ENCODE measurements at places on chromosomes 1 and 21.
A peak's percentile ranks its signal among the peaks of the same experiment; 100 is the strongest.

DNA sequence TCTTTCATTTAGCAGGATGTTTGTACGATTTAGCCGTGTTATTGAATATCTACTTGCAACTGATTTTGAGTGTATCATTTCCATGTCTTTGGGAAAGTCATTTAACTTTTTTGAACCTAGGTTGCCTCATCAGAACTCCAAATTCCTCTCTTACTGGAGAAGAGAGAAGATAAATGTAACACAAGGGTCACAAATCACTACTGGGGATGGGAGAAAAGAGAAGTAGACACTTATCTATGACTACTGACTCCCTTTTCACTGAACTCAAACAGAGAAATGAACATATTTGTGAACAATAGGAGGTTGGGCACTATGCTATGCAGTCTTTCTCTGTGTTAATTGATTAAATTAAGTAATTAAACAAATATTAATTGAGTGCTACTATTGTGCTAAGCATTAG is 42.2 kb downstream of the TENT5C start:
- no peak for DNase-seq

GRCh38 chr1:28518745-28519341 is 13.0 kb downstream of the RCC1 start:
- peak; percentile 71 for DNase-seq

DNA sequence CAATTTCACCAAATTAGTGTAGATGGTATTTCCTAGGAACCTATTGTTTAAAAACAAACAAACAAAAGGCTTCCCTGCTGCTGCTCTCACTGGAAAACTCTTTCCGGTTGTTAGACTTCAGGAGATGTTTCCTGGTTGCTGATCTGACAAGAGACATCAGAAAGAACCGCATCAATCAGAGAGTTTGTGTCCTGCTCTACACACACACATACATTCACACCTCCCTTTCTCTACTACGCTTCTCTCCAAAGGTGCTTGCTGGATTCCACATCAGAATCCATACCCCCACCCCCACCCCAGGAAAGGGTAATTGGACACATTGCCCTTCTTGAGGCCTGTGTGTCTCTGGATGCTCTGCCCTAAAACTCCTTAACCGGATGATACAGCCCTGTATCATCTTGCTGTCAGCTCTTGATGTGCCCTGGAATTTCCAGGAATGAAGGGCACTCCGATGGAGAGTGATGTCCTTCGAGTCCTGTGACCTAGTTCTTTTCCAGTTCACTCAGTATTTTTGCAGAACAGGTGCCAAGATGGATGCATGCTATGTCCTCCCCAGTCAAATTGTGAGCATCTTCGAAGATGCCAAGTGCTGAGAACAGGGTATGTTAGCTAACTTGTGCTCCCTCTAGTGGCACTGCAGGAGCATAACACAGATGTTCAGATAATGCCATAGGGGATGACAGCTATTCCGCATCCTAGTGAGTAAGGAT is 113.7 kb upstream of the SLC35F3 start:
- DNase-seq: peak; percentile 69

- no peak for DNase-seq
Observed at GRCh38 chr1:115530407-115530806, 111.4 kb upstream of the VANGL1 start.

DNA sequence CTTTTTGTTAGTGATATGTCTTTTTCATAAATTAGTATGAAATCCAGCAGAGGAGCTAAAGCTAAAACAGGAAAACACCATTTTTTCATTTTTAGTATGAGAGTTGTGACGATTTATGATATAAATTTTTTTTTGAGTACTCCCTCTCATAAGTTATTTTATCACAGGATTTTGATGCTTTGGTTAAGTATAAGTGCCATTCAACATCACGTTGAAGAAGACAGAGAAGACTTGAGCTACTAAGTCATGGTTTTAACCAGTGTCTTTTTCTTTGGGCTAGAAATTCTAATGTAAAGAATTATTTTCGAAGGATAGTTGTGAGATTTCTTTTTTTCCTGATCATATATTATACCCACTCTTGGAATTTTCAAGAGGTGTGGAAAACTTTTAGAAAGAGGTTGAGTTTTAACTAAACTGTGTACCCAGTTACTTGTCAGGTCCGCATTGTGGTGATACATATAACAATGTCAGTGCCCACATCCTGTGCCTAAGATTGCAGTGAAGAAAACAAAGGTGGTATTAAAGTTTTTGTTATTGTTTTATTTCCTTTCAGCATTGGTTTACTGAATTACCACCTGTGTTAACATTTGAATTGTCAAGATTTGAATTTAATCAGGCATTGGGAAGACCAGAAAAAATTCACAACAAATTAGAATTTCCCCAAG is 93.8 kb downstream of the USP25 start:
- no peak for DNase-seq

DNA sequence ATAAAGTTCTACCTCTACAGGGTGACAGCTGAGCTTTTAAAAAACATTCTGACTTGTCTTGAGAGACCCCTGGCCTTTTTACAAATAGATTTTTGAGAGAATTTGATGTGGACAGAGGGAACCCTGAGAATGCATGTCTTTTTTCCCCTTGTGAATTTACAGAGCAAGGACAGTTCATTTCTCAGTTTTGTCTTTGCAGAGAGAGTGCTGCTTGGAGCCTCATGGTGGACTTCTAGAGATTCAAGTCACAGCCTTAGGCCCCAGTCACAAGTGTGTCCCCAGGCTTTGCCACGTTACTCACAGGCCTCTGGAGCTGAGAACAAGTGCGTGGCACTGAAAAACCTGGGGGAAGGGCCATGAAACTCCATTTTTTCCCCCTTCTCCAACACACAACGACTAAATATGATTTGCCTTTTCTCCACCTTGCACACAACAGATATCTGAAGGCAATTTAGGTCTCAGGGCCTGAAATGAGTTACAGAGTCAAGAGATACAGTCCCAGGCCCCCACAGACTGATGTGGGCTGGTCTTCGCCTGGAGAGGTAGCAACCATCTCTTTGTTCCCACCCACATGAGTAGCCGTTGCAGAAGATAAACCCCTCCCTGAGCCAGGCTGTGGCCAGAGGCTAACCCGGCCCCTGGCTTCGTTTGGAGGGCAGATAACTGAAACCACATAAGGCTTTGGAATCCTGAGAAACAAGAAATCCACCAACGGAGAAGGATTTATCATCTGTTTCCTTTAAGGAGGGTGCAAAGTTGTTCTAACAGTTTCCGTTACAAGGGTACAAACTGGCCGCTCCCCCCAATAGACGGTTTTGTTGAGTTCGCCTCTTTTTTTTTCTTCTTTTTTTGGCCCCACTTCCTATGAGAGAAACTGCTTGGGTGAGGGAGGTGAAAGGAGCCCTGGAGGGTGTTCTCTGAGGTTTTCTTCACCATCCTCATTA is 1.0 kb upstream of the PIGV start:
- DNase-seq: peak; percentile 42

DNA sequence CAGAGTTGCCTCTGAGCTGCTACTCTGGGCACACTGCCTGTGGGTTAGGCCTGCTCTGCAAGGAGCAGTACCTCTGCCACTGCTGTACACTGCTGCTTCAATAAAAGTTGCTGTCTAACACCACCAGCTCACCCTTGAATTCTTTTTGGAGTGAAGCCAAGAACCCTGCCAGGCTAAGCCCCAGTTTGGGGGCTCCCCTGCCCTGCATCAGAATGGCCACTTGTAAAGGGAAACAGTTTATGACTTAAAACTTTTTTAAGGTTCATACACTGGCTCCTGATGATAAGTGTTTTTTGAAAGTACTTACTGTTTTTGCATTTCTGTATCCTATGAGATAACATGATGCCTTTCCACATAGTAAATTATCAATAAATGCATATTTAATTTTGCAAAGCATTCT is 310.0 kb downstream of the LMO4 start:
- DNase-seq: no peak

- no peak for DNase-seq
Observed at GRCh38 chr1:228727681-228728171, 7.6 kb upstream of the RHOU start.

GRCh38 chr1:218479436-218480115 is 134.4 kb downstream of the TGFB2 start:
- no peak for DNase-seq

- no peak for DNase-seq
Observed at GRCh38 chr1:245386297-245386971, 231.6 kb downstream of the KIF26B start.

DNA sequence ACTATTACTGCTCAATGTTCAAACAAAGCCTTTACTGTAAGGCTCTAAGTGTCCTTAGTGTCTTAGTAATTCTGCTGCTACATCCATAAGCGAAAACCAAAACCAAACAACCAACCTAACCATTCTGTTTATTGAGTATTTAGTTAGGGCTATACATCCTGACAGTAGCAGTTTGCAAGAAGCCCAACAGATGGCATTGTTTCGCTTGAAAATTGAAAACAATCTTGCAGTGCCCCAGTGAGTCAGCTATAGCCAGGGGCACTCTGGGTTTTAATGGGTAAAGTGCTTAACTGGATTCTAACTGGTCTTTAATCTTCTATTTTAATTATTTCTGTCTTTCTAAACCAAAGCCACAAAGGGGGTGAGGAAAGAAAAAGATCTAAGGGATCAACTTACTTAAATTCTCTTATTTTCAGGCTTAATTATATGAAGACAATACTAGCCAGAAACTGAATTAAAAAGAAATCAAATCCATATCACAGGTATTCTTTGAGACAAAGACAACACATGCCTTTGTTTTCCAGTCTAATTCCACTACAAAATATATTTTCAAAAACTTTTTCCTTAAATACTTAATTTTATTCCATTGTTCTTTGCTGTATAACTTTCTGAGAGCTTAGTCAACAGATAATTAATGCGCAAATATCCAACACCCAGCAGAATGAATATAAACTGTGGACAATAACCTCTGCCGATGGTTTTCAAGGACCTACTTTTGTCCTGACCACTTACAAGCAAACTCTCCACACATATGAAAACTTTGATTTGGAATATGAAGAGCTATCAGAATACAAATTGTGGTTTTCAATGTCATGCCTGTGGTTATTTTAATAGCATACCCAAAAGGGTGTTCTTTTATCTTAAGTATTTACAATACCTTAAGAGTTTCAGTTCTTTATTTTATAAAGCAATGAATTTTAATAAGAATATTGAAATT is 15.2 kb downstream of the POGZ start:
- DNase-seq: peak; percentile 83

- DNase-seq: peak; percentile 47
Observed at GRCh38 chr1:59879574-59879973, 47.0 kb downstream of the CYP2J2 start.

GRCh38 chr1:91753878-91754277 is 132.1 kb downstream of the TGFBR3 start:
- no peak for DNase-seq

DNA sequence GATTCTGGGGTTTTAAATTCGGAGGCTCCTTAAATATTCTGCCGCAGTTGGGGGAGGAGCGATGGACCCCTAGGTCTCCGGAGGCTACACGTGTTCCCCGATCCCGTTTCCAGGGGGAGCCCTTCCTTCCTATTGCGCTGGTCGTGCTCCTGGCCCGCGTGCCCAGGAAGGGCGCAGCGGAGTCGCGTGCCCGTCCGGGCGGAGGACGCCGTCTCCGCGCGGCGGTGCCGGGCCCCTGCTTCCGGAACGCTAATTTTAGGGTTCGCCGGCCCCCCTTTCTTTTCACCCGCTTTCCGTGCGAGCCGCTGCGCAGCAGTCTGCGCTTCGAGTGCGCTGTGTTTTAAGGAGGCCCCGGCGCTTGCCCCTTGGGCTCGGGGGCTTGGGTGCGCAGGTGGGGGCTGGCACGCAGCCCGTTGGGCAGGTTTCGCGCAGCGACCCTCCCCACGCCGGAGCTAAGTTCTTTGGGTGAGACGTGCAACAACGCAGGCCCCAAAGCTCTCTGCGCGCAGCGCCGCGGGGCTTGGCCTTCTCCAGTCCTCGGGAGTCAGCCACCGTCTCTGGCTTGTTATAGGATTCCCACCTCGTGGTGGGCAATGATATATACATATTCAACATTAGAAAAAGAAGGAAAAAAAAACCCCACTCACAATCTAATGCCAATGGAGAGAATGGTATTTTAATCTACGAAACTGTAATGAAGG is 43.5 kb upstream of the DNAJC6 start:
- DNase-seq: peak; percentile 34

DNA sequence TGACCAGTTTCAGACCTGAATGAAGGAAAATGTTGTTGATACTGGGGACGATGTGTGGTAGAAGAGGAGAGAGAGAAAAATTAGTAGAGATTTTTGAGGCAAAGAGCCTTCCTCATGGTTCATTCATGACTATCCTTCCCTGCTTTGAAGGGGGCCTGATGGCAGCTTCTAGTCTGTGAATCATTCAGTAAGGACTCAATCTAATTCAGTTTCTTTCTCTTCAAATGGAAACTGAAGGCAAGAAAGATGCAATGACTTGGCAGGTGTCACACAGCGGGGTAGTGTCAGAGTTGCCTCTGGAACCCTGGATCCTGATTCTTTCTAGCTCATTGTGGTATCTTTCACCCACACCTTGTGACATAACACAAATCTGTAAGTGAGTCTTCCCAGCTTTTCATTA is 14.9 kb upstream of the CD5L start:
- DNase-seq: no peak

DNA sequence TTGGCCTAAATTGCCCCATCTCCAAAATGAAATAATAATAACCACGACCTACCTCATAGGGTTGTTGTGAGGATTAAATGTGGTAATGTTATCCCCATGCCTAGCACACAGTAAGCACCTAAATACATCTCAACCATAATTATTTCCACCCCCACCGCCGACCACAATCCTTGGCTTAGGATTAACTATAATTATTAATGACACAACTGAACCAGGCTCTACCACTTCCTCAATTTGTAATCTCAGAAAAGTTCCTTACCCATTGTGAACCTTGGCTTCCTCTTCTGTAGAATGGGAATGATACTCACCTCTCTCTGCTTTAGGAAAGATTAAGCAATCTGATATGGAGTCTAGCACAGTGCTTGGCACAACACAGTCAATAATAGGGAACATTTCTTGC is 44.3 kb upstream of the TACSTD2 start:
- no peak for DNase-seq

DNA sequence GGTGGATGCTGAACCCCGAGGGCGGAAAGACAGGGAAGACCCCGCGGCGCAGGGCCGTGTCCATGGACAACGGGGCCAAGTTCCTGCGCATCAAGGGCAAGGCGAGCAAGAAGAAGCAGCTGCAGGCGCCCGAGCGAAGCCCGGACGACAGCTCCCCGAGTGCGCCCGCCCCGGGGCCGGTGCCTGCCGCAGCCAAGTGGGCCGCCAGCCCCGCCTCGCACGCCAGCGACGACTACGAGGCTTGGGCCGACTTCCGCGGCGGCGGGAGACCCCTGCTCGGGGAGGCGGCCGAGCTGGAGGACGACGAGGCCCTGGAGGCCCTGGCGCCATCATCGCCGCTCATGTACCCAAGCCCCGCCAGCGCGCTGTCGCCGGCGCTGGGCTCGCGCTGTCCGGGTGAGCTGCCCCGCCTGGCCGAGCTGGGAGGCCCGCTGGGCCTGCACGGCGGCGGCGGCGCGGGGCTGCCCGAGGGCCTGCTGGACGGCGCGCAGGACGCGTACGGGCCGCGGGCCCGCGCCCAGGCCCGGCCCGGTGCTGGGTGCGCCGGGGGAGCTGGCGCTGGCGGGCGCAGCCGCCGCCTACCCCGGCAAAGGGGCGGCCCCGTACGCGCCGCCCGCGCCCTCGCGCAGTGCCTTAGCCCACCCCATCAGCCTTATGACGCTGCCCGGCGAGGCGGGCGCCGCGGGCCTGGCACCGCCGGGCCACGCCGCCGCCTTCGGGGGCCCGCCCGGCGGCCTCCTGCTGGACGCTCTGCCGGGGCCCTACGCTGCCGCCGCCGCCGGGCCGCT is 20.7 kb downstream of the FOXO6 start:
- DNase-seq: no peak

GRCh38 chr1:205294934-205295333 is 26.6 kb downstream of the NUAK2 start:
- no peak for DNase-seq
